ENCODE measurements at places on chromosomes 1 and 21. TPM values are rescaled to one million over a fixed set of nuclear protein-coding genes. Genes with fewer than 3 reads are reported as not detected.
A peak's percentile ranks its signal among the peaks of the same experiment; 100 is the strongest.

KRTAP6-2 gene
- polyA plus RNA-seq: not detected

AMIGO1 gene
- 1.8 TPM for polyA plus RNA-seq

S100A7 gene
- not detected for polyA plus RNA-seq

CNKSR1 gene
- polyA plus RNA-seq: not detected

PLA2G2A gene
- polyA plus RNA-seq: not detected

MYOG gene
- polyA plus RNA-seq: not detected

TDRD5 gene
- polyA plus RNA-seq: not detected

KCNQ4 gene
- not detected for polyA plus RNA-seq

DNA sequence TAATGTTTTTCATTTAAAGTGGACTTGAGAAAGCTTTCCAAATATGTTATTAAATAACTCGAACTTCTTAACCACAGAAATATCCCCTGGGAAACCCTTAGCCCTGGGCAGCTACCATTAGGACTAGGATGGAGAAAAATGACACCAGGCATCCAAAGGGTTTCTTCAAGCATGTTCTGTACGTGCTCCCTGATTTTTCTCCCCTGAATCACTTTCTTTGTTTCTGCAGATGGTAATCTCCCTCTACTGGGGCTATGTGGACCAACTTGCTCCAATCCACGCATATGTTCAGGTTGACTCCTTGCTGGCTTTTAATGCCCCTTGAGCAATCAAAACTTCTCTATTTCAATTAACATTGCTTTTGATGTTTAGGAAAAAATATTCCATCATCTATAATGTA lies 312.7 kb upstream of the C1orf87 start:
- H3K4me1 ChIP-seq: no peaks in the 10 kb centered on the region
- H3K36me3 ChIP-seq: no peaks in the 10 kb centered on the region
- no peak overlapping the region for H3K4me3 ChIP-seq
- H3K27ac ChIP-seq: no peak overlapping the region
- no peaks in the 10 kb centered on the region for H3K27me3 ChIP-seq
- no peak for DNase-seq

GRCh38 chr1:32151319-32151787 lies 28.1 kb upstream of the TXLNA start:
- no peak overlapping the region for H3K4me3 ChIP-seq
- H3K27ac ChIP-seq: no peak overlapping the region
- H3K4me1 ChIP-seq: peaks cover 22% of the 10 kb centered on the region
- H3K36me3 ChIP-seq: peaks cover 14% of the 10 kb centered on the region

- no peak overlapping the region for H3K27ac ChIP-seq
- H3K4me1 ChIP-seq: no peaks in the 10 kb centered on the region
- H3K4me3 ChIP-seq: no peak overlapping the region
- H3K27me3 ChIP-seq: peaks cover 4% of the 10 kb centered on the region
- DNase-seq: no peak
- H3K36me3 ChIP-seq: no peaks in the 10 kb centered on the region
These were observed 37.8 kb upstream of the GADD45A start for GRCh38 chr1:67647036-67647798.

DNA sequence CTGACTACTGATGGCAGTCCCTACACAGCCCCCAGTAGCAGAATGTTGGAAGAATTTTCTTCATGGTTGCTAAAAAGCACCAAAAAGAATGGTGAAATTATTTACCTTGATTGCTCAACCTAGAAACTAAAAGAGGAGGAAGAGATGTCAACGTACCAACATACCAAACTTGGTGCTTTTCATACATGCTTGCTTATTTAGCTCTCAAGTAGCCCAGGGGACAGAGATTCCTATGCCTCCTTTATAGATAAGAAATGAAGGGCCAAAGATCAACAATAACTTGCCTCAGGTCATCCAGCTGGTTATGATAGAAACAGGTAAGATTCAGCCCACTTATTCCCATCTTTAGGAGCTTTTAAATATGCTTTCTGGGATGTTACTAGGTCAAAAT lies 170.6 kb downstream of the PIGK start:
- H3K4me3 ChIP-seq: no peak overlapping the region
- no peak for DNase-seq
- H3K36me3 ChIP-seq: no peaks in the 10 kb centered on the region
- no peak overlapping the region for H3K27ac ChIP-seq

GRCh38 chr1:15803380-15803779 lies 4.1 kb downstream of the UQCRHL start:
- H3K4me1 ChIP-seq: peaks cover 4% of the 10 kb centered on the region
- no peaks in the 10 kb centered on the region for H3K36me3 ChIP-seq
- H3K27ac ChIP-seq: no peak overlapping the region
- DNase-seq: peak; percentile 33
- H3K27me3 ChIP-seq: no peaks in the 10 kb centered on the region

GRCh38 chr1:68228851-68229250 lies 3.5 kb downstream of the WLS start:
- H3K27ac ChIP-seq: no peak overlapping the region
- no peaks in the 10 kb centered on the region for H3K36me3 ChIP-seq
- no peak overlapping the region for H3K4me3 ChIP-seq
- peaks cover 18% of the 10 kb centered on the region for H3K4me1 ChIP-seq

GRCh38 chr1:64826991-64827390 lies 82.1 kb downstream of the RAVER2 start:
- no peaks in the 10 kb centered on the region for H3K36me3 ChIP-seq
- DNase-seq: no peak
- H3K27me3 ChIP-seq: no peaks in the 10 kb centered on the region

- no peaks in the 10 kb centered on the region for H3K27me3 ChIP-seq
- H3K4me1 ChIP-seq: no peaks in the 10 kb centered on the region
- H3K36me3 ChIP-seq: no peaks in the 10 kb centered on the region
- no peak for DNase-seq
- H3K4me3 ChIP-seq: no peak overlapping the region
These were observed 61.0 kb downstream of the ATP5PO start for GRCh38 chr21:33854604-33855003.

- no peaks in the 10 kb centered on the region for H3K27me3 ChIP-seq
- no peak overlapping the region for H3K4me3 ChIP-seq
- H3K36me3 ChIP-seq: no peaks in the 10 kb centered on the region
- H3K4me1 ChIP-seq: peaks cover 2% of the 10 kb centered on the region
- H3K27ac ChIP-seq: no peak overlapping the region
These were observed 142.9 kb upstream of the KRTAP19-8 start for GRCh38 chr21:31181082-31181750.

- H3K36me3 ChIP-seq: no peaks in the 10 kb centered on the region
- H3K4me1 ChIP-seq: no peaks in the 10 kb centered on the region
- H3K4me3 ChIP-seq: no peak overlapping the region
- no peak overlapping the region for H3K27ac ChIP-seq
- no peaks in the 10 kb centered on the region for H3K27me3 ChIP-seq
These were observed 73.4 kb upstream of the PKN2 start for GRCh38 chr1:88610687-88611086.

DNA sequence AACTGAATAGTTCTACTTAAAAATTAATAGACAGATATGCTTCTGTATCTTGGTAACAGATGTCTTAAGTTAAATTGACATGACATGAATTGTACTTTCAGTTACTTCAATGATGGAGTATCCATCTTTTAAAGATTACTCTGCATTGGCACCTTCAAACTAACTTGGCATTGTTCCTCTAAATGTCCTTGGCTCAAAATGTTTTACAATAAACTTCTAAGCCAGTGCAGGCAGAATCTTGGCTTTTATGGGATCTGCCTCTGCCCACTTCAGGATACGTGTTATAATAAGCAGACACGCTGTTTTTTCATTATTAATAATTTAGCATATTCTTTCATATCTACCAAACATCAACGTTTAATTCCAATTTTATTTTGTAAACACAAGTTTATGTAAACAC lies 873.4 kb upstream of the ADAMTS5 start:
- H3K27me3 ChIP-seq: no peaks in the 10 kb centered on the region
- no peaks in the 10 kb centered on the region for H3K36me3 ChIP-seq
- H3K4me3 ChIP-seq: no peak overlapping the region
- H3K27ac ChIP-seq: no peak overlapping the region

- DNase-seq: no peak
- H3K27ac ChIP-seq: no peak overlapping the region
- H3K4me3 ChIP-seq: no peak overlapping the region
- H3K36me3 ChIP-seq: no peaks in the 10 kb centered on the region
These were observed 17.5 kb downstream of the NKAIN1 start for GRCh38 chr1:31222176-31222575.

GRCh38 chr1:235821361-235821981 lies 45.2 kb downstream of the LYST start:
- no peak overlapping the region for H3K4me3 ChIP-seq
- peaks cover 10% of the 10 kb centered on the region for H3K36me3 ChIP-seq
- peaks cover 5% of the 10 kb centered on the region for H3K4me1 ChIP-seq
- no peaks in the 10 kb centered on the region for H3K27me3 ChIP-seq
- DNase-seq: no peak

GRCh38 chr1:246435421-246436041 lies 71.5 kb downstream of the SMYD3 start:
- H3K4me1 ChIP-seq: peaks cover 14% of the 10 kb centered on the region
- no peaks in the 10 kb centered on the region for H3K27me3 ChIP-seq
- H3K36me3 ChIP-seq: peaks cover 17% of the 10 kb centered on the region
- no peak for DNase-seq
- H3K27ac ChIP-seq: no peak overlapping the region

- no peak overlapping the region for H3K27ac ChIP-seq
- no peaks in the 10 kb centered on the region for H3K4me1 ChIP-seq
- no peak overlapping the region for H3K4me3 ChIP-seq
- peaks cover 9% of the 10 kb centered on the region for H3K27me3 ChIP-seq
- H3K36me3 ChIP-seq: peaks cover under 1% of the 10 kb centered on the region
These were observed 16.1 kb downstream of the F5 start for GRCh38 chr1:169570172-169570574.
